Right lung (tissue), 10 donors: ENCODE measurements at places on chromosomes 7 and 10. TPM values are rescaled to one million over a fixed set of nuclear protein-coding genes. Genes with fewer than 3 reads are reported as not detected.

GRCh38 chr7:30654296-30655090 is 27.8 kb downstream of the CRHR2 start:
- DNase-seq: no peak

DNA sequence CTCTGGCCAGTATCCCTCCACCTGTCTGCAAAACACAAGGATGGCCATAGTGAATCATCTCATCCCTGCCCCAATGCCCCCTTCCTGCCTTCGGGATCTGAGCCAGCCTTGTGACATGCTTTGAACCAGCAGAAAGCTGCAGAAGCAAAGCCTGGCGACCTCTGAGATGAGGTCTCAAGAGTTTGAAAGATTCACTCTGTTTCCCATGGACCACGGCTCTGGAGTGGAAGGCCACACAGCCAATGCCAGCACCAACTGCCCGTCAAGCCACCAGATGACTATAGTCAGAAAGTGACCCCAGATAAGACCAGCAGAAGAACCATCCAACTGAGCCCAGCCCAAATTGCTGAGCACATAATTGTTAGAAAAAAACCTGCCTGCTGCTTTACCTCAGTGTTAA is 193.9 kb upstream of the PPP2R2D start:
- DNase-seq: no peak

- no peak for DNase-seq
Measured at GRCh38 chr7:28228396-28228795, 47.8 kb upstream of the JAZF1 start.

Gene PPP1R17
- polyA plus RNA-seq: not detected

Gene PHKG1
- 2.7 TPM for polyA plus RNA-seq

Gene GPR85
- polyA plus RNA-seq: 2.7 TPM

DNA sequence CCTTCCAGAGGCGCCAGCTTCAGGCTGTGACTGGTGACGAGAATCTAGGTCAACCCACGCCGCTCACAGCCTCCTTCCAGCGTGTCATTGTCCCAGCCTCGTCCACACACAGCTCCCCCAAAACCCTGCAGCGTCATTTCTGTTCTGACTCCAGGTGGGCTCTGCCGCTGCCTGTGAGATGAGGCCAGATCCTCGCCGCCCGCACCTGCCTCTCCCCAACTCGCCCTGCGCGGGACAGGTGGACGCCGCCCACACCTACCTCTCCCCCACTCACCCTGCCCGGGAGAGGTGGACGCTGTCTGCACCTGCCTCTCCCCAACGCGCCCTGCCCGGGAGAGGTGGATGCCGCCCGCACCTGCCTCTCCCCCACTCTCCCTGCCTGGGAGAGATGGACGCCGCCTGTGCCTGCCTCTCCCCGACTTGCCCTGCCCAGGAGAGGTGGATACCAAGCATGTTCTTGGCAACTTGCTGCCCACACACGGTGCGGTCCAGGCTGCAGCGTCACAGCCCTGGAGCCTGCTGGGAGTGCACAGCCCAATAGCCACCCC is 32.0 kb upstream of the CFAP46 start:
- no peak for DNase-seq

Gene TCTN3
- 59.5 TPM for polyA plus RNA-seq

- no peak for DNase-seq
Measured at GRCh38 chr10:26681076-26681475, 16.4 kb upstream of the PDSS1 start.
